ENCODE measurements at places on chromosomes 4 and X.

GRCh38 chrX:130592204-130592603 lies 190.4 kb downstream of the RBMX2 start:
- no peak for DNase-seq

DNA sequence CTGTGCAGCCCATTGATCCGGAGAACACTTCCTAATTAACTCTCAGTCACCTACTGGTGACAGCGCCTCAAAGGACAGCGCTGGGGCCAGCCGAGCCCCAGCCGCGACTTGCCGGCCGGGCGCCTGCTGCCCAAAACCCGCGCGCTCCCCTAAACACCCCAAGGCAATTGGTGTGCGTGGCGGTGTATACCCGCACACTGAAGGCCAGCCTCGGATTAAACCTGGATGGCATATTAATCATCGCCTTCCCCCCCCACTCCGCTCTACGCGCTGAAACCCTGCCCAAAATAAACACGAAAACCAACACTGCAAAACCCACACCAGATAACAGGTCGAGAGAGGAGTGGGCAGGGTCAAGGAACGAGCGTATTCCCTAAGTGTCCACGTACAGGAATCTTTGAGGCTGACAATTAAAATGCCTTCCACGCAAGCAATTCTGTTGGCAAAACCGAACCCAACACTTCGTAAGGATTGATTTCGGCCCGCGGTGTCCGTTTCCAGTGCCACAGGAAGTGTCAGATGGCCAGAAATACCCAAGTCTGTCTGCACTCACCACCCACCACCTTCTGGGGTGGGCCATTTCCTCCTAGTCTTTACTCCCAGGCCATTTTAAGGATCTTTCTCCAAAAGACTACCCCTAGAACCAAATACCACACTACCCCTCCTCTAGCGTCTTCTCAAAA lies 2.7 kb downstream of the BCOR start:
- no peak for DNase-seq

DNA sequence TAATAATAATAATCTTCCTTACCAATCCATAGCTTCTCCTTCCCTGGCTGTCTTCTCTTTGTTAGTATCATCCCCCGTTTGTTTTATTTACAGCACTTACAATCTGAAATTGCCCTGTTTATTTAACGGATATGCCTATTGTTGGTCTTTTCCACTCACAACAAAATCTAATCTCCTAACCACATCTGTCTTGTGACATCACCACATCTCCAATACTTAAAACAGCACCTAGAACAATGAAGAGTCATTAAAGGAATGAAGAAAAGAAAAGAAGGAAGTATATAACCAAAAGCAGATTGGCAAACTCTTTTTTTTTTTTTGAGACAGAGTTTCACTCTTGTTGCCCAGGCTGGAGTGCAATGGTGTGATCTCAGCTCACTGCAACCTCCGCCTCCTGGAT lies 38.7 kb upstream of the JADE1 start:
- DNase-seq, result no peak

GRCh38 chr4:56512166-56512565 lies 6.6 kb downstream of the ARL9 start:
- DNase-seq, result no peak

DNA sequence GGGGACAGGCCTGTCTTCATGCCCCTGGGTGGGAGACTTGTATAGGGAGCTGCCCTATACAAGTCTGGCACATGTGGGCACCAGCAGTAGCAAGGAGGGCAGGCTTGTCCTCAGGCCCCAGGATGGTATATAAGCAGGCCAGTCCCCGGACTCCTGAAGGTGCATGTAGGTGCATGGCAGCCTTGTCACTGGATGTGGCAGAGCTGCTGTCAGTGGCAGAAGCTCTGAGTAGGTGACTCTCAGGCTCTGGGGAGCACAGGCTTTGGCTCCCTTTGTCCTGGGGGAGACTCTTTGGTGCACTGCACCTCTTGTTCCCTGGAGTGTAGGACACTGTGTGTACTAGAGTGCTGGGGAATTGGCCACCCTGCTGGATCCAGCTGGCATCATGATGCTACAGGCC lies 376.7 kb upstream of the DIPK2B start:
- no peak for DNase-seq

GRCh38 chr4:15552557-15553362 lies 83.1 kb downstream of the CC2D2A start:
- no peak for DNase-seq

- DNase-seq, result no peak
Measured at GRCh38 chrX:36087366-36087765, 167.8 kb downstream of the CFAP47 start.

DNA sequence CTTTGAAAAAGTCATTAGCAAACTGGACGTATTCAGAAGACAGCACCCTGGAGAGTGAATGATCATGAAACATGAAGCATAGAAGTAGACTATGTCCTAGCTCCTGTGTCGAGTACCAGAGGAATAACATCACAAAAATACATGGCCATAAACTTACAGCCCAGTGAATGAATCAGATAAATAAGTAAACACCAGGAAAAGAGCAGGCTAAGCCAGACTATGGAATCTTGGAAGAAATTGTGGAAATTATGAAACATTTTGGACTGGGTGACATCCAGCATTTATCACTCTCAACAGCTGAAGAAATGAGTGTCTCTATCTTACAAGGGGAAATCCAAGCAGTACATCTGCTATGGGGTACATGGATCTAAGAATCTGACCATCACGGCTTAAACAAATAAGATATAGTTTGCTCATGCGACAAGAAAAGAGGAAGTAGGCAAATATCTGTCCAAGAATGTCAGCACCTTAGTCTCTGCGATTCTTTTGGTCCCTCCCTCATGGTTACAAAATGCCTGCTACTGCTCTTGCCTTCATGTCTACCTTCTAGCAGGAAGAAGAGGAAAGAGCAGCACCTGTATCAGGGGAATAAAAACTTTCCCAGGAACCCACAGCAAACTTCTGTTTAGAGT lies 481.5 kb downstream of the BCOR start:
- DNase-seq, result no peak

DNA sequence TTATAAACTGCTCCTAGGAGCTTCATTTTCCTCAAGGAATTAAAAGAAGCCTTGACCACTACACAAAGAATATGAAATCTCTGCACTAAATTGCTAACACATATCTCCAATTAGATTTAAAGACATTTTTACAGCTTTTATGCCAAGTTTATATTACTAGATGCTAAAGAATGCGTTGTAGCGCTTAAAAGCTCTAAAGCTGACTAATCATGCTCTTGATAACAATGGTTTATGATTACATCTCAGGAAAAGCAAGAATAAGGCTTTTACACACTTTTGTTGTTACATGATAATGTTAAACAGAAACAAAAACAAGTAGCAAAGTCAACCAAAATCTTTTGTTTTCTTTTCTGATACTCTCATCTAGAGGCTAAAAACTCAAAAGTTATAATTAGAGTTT lies 44.7 kb downstream of the SLC10A7 start:
- DNase-seq, result no peak

DNA sequence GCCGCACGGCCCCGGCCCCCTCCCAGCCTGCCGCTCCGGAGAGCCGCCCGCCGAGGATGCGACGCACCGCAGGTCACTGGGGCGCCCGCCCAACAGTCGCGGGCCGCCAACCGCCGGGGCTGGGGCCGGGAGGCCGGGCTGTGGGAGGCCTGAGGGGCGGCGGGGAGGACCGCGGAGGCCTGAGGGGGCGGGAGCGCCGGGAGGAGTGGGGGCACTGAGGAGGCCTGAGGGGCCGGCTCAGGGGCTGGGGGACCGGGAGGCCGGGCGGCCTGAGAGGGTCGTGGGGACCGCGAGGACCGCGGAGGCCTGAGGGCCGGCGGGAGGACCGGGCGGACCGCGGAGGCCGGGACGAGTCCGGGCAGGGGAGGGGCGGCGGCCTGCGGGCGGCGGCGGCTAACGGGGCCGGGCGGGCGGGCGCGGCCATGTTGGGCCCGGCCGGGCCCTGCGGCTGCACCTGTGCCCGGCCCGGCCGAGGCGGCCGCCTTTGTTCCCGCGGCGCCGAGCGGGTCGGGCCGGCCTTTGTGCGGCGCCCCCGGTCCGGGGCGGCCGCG lies 353 bp downstream of the NSD2 start:
- no peak for DNase-seq

DNA sequence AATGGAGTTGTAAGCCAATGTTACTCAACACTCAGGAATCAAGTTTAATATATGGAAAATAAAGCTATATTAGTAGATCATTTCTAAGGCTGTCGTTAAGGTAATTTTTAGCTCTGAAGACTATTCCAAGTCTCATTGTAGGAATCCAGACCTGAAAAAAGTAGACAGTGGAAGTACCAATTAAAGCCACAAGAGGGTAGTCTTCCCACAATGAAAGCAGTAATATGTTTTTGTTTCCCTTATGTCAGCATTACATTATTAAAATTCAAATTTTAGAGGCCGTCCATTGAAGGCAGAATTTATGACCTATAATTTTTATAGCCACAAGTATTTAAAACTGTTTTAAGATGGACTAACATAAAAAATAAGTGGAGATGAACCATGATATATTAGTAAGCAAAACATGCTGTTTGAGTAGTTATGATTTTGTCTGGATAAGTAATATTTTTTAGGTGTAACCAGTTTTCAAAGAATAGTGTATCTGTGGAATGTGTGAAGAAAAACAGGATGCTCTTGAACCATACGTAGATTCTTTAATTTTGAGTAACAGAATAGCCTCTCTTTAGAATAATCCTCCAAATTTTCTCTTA lies 372.6 kb upstream of the TECRL start:
- no peak for DNase-seq

DNA sequence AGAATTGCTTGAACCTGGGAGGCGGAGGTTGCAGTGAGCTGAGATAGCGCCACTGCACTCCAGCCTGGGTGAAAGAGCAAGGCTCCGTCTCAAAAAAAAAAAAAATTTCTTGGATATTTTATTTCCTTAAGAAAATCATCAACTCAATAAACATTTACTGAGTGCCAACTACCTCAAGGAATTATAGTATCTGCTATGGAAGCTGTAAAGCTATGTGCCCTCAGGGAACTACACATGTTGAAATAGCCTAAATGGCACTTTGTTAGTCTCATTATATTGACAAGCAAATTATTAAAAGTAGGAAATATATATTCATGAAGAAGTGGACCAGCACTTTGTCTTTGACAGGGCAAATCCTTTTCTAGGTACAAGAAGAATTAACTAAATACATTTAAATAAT lies 40.8 kb downstream of the ELOVL6 start:
- DNase-seq, result no peak

DNA sequence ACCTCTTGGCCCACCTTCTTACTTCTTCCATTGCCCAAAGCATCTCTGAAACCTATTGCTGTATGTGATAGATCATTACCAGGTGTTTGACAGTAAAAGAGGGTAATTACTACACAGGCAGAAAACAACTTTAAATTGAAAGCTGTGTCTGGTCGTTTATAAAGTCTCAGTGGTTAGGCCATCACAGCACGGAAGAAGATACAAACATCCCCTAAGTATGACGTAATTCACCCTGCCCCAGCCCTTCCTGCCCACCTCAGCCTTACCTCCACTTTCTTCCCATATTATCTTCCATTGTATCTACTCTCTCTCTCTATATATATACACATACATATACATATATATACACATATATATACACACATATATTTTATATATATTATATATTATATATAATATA lies 805.8 kb upstream of the PABPC4L start:
- DNase-seq, result no peak

GRCh38 chr4:94843216-94843615 lies 85.5 kb downstream of the BMPR1B start:
- no peak for DNase-seq

- DNase-seq, result no peak
Measured at GRCh38 chrX:24144528-24144927, 5.0 kb upstream of the ZFX start.

DNA sequence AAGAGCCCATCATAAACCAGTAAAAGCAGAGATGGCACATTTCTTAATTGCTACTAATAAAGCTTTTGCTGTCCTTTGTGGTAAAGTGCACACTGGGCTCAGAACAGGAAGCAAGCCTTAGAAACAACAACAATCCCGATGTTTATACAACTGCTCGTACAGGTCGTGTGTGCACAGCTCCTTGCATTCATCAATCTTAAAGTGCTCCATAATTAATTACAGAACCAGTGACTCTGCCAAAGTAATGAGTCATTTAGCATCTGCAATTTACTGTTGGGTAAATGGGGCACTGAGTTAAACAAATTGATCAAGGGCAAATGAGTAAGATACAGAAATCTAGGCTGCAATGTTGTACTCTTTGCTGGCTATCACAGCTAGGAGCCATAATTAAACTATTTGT lies 61.3 kb upstream of the TXK start:
- DNase-seq, result no peak

DNA sequence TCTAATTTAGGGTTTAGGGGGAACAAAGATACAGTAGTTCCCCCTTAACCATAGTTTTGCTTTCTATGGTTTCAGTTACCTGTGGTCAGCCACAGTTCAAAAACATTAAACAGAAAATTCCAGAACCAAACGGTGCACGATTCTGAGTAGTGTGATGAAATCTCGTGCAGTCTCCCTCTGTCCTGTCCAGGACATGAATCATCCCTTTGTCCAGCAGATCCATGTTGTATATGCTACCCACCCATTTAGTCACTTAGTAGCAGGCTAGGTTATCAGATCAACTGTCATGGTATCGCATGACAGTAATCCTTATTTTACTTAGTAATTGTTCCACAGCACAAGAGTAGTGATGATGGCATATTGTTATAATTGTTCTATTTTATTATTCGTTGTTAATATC lies 556.1 kb downstream of the IL1RAPL1 start:
- no peak for DNase-seq

- DNase-seq, result no peak
Measured at GRCh38 chr4:158625544-158625943, 46.1 kb downstream of the C4orf46 start.

GRCh38 chrX:148728901-148729300 lies 228.5 kb downstream of the AFF2 start:
- DNase-seq, result no peak

DNA sequence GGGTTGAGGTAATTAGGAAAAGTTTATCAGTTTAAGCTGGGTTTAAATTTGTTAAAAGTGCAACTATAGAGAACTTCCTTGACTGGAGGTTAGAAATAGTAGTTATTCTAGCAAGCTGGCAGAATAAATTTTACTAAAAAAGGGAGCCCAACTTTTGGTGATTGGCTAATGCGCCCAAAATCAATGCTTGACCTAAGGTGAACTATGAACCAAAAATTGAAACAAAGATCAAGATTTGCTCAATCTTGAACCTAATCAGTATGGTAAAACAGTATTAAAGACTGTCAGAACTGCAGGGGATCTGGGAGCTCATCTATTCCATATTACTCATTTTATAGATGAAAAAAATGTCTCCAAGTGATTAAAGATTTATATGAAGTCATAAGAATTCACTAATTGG lies 6.1 kb upstream of the SPATA18 start:
- no peak for DNase-seq

DNA sequence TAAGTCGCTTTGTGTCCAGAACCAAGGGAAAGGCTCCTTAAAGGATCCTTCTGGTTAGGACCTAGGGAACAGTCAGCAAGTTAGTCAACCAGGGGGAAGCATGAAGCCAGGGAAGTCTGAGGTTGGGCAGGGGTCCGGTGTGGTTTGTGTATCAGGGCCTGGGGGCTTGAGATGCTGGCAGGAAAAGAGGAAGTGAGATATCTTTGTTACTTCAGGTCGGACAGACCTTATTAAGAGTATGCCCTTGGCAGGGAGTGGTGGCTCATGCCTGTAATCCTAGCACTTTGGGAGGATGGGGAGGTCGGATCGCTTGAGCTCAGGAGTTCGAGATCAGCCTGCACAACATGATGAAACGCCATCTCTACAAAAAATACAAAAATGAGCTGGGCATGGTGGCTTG lies 52.3 kb upstream of the TRPC5OS start:
- DNase-seq, result no peak
